ENCODE measurements at places on chromosomes 5 and 9.

DNA sequence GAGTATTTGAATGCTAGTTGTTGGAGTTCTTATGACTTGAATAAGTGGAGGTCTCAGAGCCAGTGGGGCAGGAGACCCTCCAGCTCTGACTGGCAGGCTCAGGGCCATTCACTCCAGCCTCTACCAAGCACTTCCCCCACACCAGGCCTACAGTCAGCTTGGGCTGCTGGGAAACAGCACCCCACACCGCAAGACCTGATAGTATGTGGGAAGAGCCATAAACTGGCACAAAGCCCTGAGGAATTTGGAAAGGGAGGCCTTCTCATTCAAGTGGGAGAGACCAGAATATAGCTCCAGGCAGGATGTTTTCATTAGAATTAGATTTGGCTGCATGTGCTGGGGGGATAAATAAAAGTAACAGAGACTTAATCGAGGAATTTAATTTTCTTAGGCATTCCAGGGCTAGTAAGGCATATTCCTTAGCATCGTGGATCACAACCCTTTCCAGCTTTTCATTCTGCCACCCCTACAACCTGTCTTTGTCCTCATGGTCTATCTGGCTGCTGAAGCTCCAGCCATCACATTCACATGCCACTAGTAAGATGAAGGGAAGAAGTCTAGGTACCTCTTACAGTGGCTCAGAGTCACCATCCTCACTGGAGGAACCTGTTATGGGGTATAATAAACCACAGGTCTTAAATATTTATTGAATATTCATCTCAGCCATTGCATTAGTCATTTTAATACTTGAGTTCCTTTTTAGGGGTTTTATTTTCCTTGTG, 47.5 kb downstream of the TMOD1 start:
- H3K4me1 ChIP-seq = no peaks in the 10 kb centered on the region
- H3K36me3 ChIP-seq = no peaks in the 10 kb centered on the region
- no peak for DNase-seq
- H3K27ac ChIP-seq = no peak overlapping the region
- no peaks in the 10 kb centered on the region for H3K27me3 ChIP-seq
- H3K4me3 ChIP-seq = no peak overlapping the region

DNA sequence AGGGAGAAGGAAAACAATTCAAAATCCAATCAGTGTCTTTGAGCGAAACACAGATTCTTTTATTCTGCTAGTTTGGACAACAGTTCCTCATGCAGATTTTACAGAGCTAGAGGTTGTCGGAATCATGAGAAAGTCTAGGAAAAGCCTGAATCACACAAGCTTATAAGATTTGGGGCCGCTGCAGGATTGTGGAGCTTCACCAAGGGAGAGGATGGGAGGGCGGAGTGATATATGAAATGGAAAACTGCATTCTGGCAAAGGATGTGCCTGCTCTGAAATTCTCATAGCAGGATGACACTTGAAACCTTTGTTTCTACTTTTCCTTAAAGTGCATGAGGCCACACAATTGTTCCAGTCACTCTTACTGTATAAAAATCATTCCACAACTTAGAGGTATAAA, 134.3 kb downstream of the OR2K2 start:
- H3K36me3 ChIP-seq = no peaks in the 10 kb centered on the region
- H3K4me3 ChIP-seq = no peak overlapping the region
- no peaks in the 10 kb centered on the region for H3K4me1 ChIP-seq

GRCh38 chr9:99822806-99823591, 1.3 kb downstream of the NR4A3 start:
- no peak overlapping the region for H3K27ac ChIP-seq
- peaks cover 26% of the 10 kb centered on the region for H3K4me1 ChIP-seq
- H3K27me3 ChIP-seq = peaks cover 52% of the 10 kb centered on the region
- no peak for DNase-seq
- H3K36me3 ChIP-seq = no peaks in the 10 kb centered on the region
- H3K4me3 ChIP-seq = peak overlapping the region; percentile 55

- no peak overlapping the region for H3K4me3 ChIP-seq
- no peaks in the 10 kb centered on the region for H3K36me3 ChIP-seq
Measured at GRCh38 chr5:35608881-35609779, 8.5 kb upstream of the SPEF2 start.

DNA sequence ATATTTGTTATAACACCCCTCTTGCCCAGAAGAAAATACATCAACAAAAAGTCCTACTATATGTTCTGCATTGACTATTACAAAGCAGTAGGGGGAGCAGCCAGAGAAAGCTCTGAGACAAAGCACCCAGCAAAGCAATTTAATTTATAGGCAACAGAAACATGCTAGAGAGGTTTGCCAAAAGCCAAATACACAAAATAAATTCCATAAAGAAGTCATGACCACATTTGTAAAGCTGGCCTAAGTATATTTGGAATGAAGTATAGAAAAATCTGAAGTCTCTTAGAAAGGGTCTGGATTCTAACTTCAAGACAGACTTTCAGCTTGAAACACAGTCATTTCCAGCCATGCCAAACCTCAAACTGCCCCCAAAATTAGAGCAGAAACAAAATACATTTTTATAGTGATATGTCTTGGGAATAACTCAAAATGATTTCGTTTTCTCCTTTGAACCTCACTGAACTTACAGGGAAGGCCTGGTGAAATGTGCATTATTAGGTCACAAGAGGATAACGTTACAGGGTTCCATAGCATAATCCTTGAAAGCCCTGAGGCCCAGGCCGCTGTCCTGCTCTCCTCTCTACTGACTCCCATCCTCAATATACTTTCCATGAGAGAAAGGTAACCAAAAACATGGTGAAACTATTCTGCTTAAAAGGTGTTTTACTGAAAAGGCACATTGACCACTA, 451.8 kb downstream of the RAB3C start:
- H3K4me3 ChIP-seq = no peak overlapping the region
- H3K36me3 ChIP-seq = peaks cover 8% of the 10 kb centered on the region
- H3K27ac ChIP-seq = peak overlapping the region; percentile 54
- DNase-seq = no peak
- H3K27me3 ChIP-seq = peaks cover 5% of the 10 kb centered on the region

DNA sequence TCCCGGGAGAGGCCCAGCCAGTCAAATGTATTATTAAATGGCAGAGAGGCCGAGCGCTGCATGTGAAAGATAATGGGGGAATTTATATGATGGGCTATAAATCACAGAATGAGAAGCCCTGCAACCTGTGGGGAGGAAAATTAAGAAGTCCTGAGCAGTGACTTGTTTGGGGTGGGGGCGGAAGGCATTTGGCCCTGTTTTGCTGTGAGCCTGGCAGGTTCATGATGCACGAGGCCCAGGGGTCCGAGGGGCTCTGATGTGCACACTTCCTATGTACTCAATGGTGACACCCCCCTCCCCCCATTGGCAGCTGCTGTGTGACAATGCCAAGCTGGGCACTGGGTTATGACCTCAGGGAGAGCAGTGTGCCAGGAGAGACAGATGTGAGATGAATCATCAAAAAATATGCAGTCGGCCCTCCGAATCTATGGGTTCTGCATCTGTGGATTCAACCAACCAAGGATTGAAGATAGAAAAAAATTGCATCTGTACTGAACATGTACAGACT, 13.7 kb upstream of the DAB2IP start:
- peaks cover 19% of the 10 kb centered on the region for H3K4me1 ChIP-seq
- H3K27ac ChIP-seq = no peak overlapping the region
- no peak for DNase-seq
- H3K36me3 ChIP-seq = no peaks in the 10 kb centered on the region
- no peak overlapping the region for H3K4me3 ChIP-seq

GRCh38 chr9:15157381-15157780, 149.6 kb downstream of the TTC39B start:
- DNase-seq = no peak
- no peak overlapping the region for H3K4me3 ChIP-seq
- no peaks in the 10 kb centered on the region for H3K4me1 ChIP-seq
- no peaks in the 10 kb centered on the region for H3K36me3 ChIP-seq

- H3K27ac ChIP-seq = peak overlapping the region; percentile 65
- peak overlapping the region; percentile 93 for H3K4me3 ChIP-seq
- DNase-seq = no peak
Measured at GRCh38 chr5:1521671-1522600, 1.8 kb downstream of the LPCAT1 start.

DNA sequence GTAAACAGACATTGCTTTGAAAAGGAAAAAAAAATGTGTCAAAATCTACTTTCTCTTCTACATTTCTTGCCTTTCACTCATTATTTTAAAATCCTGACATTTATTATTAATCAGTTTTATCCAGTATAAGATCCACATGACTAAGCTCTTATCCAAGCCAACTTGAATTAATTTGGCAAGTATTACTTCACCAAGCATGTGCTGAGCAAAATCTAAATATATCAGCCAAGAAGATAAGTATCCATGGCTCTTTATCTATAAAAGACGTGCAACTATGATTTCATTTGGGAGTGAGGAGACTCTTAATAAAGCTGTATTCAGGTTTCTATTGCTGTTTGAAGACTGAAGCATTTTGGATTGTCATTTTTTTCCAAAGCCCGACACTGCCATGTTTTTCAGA, 221.3 kb downstream of the TRIM36 start:
- H3K4me1 ChIP-seq = no peaks in the 10 kb centered on the region
- no peaks in the 10 kb centered on the region for H3K36me3 ChIP-seq
- H3K4me3 ChIP-seq = no peak overlapping the region
- no peak overlapping the region for H3K27ac ChIP-seq

GRCh38 chr5:98639274-98639673, 134.2 kb upstream of the RGMB start:
- DNase-seq = no peak
- H3K4me3 ChIP-seq = no peak overlapping the region
- H3K27me3 ChIP-seq = no peaks in the 10 kb centered on the region
- no peaks in the 10 kb centered on the region for H3K36me3 ChIP-seq
- no peak overlapping the region for H3K27ac ChIP-seq

GRCh38 chr9:87545858-87546257, 48.2 kb downstream of the DAPK1 start:
- peaks cover 7% of the 10 kb centered on the region for H3K4me1 ChIP-seq
- peaks cover 3% of the 10 kb centered on the region for H3K36me3 ChIP-seq
- no peak overlapping the region for H3K4me3 ChIP-seq
- H3K27ac ChIP-seq = no peak overlapping the region
- DNase-seq = no peak

DNA sequence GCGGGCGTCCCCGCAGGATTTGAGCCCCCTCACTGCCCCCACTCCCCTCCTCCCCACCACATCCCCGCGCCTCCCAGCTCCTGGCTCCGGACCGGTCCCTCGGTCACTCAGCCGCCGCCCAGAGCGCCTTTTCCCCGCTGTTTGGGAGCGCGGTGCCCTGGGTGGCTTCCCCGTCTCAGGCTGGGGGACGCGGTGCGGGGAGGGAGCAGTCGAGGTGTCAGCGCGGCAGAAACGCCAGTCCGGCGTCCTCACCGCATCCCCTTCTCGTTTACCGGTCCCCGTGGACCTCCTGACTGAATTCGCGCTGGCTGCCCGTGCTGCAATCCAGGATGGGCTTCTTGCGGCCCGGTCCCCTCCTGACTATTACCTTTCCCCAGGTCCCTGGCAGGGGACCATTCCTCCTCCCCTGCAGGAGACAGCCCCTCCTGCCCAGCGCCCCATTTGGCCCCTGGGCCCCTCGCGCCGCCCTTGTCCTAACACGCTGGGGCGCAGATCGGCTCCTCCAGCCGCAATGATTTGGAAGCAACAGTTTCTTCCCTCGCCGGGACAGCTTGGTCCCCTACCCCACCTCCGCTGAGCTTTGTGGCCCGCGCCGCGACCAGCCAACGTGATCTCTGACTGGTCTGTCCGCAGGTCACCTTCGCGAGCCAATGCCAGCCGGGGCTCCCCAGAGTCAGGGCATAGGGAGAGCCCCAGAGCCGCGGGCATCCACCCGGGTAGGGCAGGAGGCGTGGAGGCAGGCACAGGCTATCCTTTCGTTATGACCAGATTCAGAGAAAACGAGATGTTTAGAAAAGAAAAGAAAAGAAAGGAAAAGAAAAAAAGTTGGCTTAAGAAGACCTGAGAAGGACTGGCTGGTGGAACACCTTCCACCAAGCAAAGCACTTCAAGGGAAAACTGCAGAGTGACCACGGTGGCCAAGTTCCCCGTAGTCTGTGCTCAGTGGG, 1.2 kb downstream of the ANKRD33B start:
- H3K27ac ChIP-seq = no peak overlapping the region
- H3K27me3 ChIP-seq = no peaks in the 10 kb centered on the region
- no peak for DNase-seq
- H3K4me3 ChIP-seq = peak overlapping the region; percentile 90

Measured in trophoblast cell (in vitro differentiated cells and primary cell).